ENCODE measurements at places on chromosomes 13 and 19. TPM values are rescaled to one million over a fixed set of nuclear protein-coding genes. Genes with fewer than 3 reads are reported as not detected.
A peak's percentile ranks its signal among the peaks of the same experiment; 100 is the strongest.

GRCh38 chr13:27147530-27148170 lies 24.0 kb downstream of the USP12 start:
- DNase-seq, result no peak

DNA sequence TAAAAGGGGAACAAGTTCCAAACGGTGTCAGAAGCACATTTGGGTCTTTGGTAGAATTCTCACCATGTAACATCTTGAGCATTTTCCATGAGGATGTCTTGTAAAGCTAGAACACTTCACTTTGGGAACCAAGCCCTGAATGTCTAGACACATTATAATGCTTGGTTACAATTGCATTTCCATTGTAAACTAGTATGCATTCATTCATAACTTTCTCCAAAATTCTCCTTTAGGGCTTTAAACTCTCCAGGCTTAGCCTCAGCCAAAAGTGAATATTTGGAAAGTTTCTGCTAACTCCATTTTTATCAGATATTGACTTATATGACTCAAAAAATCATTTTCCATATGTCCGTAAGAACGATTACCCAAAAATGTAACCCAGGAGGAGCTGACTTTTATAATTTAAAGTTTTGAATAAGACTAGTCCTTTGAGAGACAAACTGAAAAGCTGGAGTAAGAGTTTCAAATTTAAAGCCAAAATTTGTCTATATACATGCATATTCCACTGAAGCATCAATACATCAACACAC lies 1170.4 kb downstream of the EFNB2 start:
- DNase-seq, result no peak

GRCh38 chr13:112510002-112510780 lies 77.8 kb downstream of the TUBGCP3 start:
- DNase-seq, result peak; percentile 55

DNA sequence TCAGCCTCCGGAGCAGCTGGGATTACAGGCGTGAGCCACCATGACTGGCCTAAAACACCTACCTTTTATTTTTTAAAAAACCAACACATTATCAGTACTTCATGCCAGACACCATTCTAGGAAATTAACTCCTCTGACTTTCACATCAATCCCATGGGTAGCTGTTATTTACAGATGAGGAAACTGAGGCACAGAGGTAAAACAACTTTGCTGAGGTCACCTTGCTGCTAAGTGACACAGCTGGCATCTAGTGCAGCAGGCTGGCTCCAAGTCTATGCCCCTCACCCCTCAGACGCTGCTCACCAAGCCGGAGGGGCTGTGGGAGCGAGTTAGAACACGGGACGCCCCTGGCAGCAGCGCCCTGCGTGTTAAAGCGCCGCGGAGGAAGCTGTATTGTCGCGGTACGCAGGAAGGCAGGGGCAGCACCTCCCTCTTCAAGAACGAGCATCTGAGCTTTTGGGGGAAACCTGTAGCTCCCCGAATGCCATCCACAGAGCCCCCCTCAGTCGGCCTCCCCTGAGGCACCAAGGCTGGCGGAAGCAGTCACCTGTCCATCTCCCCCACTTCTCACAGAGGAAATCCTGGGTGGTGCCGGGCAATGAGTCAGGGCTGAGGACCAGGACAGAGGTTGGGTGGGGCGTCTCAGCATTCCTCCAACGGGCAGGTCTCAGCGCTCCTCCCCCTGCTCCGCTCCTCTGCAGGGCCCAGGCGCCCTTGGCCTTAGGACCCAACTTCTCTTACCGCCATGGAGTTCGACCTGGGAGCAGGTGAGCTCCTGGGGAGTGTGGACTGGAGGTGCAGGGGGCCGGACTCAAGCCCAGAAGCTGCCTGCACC lies at the start of gene C19orf33:
TSS of gene C19orf33 (plus strand) at position 735 of the 835 bp plus-strand sequence. CDS start at position 746, 11 bp downstream.
- DNase-seq, result peak; percentile 88

The PSG1 gene
- not detected for total RNA-seq

GRCh38 chr13:91714855-91715254 lies 316.4 kb downstream of the GPC5 start:
- no peak for DNase-seq

The ICAM4 gene
- total RNA-seq, result not detected

DNA sequence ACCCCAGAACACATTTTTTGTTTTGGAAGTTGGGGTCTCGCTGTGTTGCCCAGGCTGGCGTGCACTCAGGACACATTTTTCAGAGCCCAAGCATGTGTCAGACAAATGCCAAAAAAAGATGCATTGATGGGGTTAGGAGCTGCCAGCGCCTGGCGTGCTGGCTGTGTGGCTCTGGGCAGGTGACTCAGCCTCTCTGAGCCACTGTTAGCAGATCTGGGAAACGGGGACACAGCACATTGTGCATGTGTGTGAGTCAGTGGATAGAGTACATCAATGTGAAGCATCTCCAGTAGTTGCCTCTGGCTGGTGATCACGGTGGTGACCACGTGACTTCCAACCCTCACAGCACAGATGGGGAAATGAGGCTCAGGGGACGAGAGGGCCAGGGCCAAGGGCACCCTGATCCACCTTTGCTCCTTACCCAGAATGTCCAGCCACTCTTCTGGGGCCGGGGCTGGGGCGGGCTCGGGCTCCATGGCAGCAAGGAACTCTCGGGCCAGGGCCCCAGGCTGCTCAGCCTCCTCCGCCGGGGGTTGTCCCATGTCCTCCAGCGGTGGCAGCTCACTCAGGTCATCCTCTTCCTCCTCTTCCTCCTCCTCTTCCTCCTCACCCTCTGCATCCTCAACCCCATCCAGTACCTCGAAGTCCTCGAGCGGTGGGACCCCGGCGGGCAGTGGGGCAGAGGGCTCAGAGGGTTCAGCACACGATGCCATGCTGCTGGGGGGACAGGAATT lies 1.9 kb downstream of the FKBP8 start:
- no peak for DNase-seq

GRCh38 chr13:37495046-37495445 lies 103.5 kb downstream of the POSTN start:
- DNase-seq, result peak; percentile 64

- no peak for DNase-seq
These were observed 9.5 kb upstream of the TYK2 start for GRCh38 chr19:10389863-10390262.

GRCh38 chr19:6378041-6378440 lies 2.3 kb upstream of the PSPN start:
- DNase-seq, result no peak

- no peak for DNase-seq
These were observed 122.9 kb downstream of the OLFM4 start for GRCh38 chr13:53151336-53152056.

- no peak for DNase-seq
These were observed 2.0 kb upstream of the P2RY11 start for GRCh38 chr19:10109528-10109927.

DNA sequence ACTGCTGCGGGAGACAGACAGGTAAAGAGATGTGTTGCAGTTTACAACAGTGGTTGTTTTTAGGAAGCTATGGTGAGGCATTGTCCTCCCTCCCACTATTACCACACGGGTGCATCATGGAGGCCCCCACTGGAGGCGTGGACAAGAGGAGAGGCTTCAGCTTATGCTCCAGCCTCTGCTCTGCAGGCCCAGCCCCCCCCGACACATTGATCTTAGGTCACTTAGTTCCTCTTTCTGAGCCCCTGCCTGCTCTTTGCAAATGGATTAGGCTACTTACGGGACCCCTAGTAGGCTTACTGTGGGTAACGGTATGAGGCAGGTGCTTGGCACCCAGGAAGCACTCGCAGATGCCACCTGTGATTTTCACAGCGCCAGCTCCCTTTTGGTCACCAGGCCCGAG lies 123.9 kb downstream of the SLC7A1 start:
- no peak for DNase-seq

The NFIX gene
- 43.3 TPM for total RNA-seq

- no peak for DNase-seq
These were observed at the start of gene CLDN10 for GRCh38 chr13:95552539-95553441. TSS of gene CLDN10 (plus strand) at chr13:95552720. CDS start at chr13:95552754, 34 bp downstream.

GRCh38 chr13:44431150-44431549 lies 57.5 kb downstream of the SERP2 start:
- DNase-seq, result no peak

DNA sequence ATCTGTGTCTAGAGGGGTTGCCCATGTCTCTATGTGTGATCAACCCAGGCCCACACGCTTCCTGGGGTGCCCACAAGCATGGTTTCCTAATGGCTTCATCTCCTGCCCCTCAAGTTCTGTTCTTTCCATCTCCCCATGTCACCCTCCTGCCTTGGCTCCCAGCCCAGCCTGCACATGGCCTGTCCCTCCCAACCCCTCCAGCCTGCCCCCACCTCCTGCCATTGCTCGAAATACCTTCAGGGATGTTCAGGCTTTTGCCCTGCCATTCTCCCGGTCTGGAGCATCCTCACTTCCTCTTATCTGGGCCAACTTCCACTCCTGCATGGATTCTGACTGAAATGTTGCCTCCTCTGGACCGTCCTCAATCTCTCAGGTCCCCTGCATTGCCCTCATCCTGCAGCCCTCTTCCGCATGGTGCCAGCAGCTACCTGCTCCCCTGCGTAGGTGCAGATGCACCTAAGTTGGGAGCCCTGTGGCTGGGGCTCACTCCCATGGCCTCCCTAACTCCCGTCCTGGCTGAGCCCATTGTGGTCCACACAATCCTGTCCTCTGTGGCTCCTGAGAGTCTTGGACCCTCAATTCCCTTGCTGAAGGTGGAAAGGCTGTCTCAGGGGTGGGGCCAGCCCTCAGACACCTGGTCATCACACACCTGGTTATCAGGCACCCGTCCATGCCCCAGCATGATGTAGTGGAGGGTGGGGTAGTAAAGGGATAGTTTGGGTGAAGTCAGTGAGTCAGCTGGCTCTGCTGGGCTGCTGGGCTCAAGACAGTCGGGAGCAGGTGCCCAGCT lies 152.1 kb downstream of the URI1 start:
- no peak for DNase-seq

- DNase-seq, result no peak
These were observed 8.9 kb upstream of the TRPC4 start for GRCh38 chr13:37878496-37878895.

GRCh38 chr13:24629320-24629719 lies 50.9 kb upstream of the ATP12A start:
- DNase-seq, result no peak

DNA sequence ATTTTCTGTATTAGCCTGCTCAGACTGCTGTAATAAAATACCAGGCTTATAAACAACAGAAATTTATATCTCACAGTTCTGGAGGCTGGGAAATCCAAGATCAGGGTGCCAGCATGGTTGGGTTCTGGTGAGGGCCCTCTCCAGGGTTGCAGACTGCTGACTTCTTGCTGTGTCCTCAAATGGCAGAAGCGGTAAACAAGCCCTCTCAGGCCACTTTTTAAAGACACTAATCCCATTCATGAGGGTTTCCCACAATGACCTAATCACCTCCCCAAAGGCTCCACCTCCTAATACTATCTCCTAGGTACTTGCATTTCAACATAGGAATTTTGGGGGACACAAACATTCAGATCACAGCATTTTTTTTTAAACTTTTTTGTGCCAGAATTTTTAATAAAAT lies 159.3 kb downstream of the PDS5B start:
- no peak for DNase-seq

The NAPSA gene
- total RNA-seq, result 1.2 TPM

GRCh38 chr13:99812625-99813024 lies 158.9 kb downstream of the ZIC5 start:
- peak; percentile 35 for DNase-seq

DNA sequence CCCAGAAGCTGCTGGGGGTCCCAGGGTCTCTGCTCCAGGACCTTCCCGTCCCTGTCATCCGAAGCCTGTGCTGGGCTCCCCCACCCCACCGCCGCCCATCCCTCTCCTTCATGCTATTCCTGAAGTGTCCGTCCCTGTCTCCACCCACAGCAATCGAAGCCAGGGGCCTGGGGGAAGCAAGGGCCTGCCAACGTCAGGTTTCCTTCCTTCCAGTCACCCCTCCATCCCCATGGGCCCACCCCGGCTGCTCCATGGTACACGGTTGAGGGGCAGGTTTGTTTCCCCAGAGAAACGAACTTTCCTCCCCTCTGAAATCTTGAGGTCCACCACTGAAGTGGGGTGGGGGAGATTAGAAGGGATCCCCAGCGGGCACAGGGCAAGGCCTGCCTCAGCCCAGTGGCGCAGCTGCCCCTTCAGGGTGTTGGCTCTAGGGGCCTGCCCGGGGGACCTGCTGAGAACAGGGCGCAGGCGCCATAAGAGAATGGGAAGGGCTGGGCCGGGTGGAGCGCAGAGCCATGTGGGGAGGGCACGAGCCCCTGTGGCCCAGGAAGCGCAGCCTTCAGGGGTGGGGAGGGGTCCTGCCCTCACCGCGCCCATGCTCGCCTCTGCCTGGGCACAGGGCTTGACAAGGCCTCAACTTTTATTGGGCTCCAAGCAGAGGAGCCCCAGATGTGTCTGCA lies 16.1 kb downstream of the CEBPG start:
- DNase-seq, result no peak

All from PC-3 (cell line).